ENCODE measurements at places on chromosomes 3 and 15.

DNA sequence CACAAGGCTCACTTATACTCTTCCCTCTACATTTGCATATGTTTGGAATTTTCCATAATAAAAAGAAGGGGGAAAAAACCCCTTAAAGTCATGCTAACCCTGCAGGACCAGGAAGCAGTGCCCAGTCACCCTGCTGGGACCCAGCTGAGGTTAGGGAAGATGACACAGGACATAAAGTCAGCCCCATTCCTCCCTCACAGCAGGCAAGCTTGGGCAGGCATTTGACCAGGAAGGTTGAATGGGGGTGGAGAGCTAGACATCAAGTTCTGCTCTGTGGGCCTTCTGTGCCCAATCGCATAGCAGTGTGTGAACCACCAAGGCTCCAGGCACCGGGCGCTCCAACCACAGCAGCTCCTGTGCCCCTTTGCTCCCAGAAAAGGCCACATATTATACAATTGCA is 7.1 kb upstream of the HDAC11 start:
- DNase-seq: no peak

DNA sequence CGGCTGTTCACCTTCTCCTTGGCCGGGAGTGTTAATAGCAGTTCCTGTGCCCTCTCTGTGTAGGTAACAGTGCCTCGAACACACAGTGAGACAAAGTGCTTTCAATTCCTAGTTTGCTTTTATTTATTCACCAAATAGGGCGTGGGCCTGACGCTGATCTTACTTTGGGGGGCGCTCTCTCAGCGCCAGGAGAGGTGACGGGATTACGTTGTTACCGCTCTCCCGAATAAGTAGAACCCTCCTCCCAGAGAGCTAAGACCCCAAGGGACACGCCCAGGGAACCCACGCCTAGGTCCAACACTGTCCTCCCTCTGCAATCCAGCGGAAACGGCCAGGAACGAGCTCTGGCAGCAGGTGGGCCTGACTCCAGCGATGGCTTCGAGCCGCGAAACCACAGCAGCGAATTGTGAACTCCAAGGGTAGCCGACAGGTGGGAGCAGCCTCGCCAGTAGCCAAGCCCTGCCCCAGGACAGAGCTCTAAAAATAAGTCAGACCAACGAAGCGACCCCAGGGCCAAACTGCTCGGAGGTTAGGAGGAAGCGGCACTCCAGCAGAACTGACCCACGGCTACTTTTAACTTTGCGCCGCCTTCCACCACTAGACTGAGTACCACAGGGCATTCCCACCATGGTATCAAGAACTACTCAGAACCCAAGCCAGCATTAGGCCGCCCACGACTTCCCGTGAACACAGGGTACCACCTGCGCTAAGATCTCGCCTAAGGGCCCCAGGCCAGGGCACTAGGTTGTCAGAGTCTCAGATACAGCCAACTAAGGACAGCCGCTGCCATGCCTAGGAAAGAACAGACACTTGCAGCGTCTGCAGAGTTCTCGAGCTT is 1.6 kb upstream of the SIN3A start:
- DNase-seq: peak; percentile 34

DNA sequence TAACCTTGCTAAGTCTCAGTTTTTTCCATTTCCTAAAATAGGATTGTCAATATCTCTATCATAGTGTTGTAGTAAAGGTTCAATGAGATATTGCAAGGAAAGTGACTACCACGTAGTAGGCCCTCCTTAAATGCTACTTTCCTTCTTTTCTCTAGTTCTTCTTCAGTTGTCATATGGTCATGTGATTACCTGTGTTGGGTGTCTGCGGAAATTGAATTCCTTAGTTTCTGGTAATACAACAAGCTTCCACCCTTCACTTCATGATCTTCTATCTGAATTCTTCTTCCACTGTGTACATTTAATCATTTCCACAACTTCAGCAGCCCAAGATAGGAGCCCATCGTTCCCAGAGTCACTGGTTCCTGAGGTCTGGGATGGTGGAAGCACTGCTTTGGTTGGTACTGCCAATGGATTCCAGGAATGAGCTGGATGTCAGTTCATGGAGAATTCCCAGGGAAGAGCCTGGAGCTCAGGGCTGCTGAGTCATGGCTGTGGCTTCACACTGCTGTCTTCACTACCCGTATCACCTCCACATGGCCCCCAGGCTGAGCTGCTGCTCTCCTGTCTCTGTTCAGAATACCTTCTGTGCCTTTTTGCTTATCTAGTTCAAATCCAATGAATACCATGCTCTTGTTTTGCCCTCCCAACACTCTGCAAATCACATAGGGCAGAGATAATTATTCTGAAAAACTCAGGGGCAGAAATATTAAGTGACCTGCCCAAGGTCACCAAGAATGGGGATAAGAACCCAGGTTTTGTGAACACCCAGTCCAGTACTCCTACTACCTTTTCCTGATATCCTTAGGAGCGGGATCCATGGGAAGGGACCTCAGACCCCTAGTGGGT is 98.6 kb downstream of the RPL39L start:
- DNase-seq: no peak

- DNase-seq: no peak
Measured at GRCh38 chr3:9934235-9934621, 594 bp downstream of the CRELD1 start.

- no peak for DNase-seq
Measured at GRCh38 chr3:194758716-194759115, 73.0 kb downstream of the FAM43A start.

DNA sequence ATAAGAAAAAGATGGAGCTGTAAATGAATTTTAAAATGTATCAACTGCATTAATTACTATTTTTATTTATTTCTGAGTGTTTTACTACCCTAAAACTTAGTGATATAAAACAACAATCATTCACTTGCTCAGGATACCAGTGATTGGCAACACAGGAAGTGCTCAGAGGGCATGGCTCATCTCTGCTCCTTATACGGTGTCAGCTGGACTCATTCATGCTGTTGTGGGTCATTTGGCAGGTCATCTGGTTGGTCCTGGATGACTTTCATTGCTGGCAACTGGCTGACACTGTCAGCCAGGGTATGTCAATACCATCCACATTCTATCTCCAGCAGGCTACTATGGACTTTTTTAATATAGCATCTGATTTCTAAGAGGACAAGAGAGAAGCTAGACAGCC is 689.6 kb upstream of the NECTIN3 start:
- DNase-seq: no peak

DNA sequence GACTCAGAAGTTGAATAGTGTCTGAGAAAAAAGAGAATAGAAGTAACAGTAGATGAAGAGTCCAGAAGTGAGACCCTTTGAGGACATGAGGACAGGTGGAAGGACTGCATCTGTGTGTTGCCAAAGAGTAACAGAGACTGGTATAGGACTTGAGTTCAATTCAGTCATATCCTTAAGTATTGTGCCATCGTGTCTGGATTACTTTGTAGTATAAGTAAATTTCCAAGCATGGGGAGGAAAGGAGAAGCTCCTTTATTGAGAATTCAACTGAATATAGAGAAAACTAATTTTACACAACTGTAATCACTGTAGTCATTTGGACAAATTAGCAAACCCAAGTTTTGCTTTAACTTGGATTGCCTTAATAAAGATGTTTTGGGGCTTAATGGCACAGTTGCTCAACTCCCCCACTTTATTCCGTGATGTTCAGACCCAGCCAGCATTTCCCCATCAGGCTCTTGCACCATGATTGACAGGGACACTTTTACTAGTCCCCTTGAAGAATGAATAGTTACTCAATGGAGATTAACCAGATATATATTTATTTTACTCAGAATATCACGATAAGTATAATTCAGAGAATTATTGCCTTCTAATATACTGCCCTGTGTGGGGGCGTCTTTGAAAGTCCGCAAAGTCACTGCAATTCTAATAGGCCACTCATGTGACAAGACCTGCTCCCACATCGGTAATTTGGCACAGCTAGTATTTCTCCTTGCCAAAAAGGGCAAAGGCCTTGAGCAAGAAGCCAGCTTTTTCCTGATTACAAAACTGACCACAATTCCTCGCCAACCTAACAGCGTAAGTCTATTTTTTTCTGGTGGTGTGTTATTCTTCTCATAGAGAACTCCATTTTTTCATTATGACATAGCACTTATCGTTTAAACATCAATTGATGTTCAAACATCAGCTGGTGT is 61.3 kb downstream of the PPARG start:
- no peak for DNase-seq

GRCh38 chr3:143963946-143964345 is 7.7 kb upstream of the DIPK2A start:
- DNase-seq: no peak

GRCh38 chr3:10228248-10228950 is 19.9 kb upstream of the TATDN2 start:
- DNase-seq: no peak

DNA sequence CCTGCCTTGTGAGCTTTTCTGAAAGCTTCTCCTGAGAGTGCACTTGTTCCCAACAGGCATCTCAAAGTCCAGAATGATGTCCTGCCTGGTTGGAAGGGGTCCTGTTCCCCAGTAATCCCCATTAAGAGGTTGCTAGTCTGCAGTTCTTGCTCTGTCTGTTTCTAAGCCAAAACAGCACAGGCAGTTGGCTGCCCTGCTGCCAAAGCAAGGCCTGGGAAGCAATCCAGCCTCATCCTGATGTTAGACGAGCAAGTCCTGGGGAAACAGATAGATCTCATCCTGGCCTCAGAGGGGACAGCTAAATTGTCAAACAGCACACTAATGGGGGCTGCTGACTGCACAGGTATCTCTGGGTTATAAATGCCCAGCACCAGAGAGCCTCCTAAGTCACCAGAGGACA is 198.0 kb downstream of the EPHB1 start:
- DNase-seq: no peak

DNA sequence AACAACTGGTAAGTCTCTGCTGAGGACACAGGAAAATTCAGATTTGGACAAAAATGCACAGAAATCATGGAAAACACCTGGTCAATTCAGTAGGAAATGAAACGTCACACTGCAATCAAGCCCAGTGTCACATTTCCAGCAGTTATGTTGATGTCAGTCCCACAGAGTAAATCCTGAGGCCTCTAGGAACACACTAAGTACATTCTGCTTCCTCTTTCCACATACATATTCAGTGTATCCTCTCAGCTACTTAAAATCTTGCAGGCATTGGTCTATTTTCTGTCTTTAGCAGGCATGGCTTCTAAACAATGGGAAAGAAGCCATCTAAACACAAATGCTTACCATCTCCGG is 207.8 kb downstream of the PLCL2 start:
- no peak for DNase-seq

DNA sequence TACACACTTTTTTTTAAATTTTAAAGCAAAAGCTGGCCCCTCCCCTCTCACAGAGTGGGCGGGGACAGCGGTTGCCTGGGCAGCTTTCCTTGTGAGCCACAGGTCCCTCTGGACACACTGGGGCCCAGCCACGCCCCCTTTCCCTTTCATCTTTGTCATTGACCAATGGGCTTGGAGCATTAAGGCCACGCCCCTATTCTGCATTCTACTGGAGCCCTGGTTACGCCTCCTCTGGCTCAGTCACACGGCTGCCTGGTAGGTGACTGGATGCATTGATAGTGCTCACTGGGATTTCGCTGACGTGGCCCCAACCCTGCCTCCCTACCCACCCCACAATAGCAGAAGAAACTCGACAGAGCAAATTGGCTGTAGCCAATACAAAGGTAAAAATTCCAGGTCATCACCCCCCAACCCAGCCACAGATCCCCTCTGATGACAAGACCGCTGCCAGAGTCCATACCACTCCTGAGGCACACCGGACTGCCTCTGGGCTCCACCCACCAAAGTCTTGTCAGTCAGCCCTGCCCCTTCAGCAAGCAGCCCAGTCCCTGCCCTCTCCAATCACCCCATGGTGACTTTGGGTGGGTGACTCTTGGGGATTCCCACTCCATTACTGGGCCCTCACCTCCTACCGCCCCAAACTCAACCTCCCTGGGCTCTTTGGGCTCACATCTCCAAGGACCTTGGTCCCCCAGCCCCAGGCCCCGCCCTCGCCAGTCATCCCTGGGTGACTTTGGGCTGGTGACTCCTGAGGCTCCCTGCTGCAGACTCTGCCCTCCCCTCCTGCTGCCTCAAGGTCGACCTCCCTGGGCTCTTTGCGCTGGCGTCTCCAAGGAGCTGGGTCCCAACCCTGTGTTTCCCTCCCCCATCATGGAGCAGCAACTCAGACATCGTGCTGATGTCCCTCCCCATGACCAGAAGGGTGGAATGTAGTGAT is 112.2 kb upstream of the FAN1 start:
- DNase-seq: no peak

GRCh38 chr3:46930945-46931403 is 45.6 kb downstream of the CCDC12 start:
- no peak for DNase-seq

All from activated CD4-positive, alpha-beta T cell treated with anti-CD3 and anti-CD28 coated beads for 1 hour (primary cell).